Stimulated activated CD4-positive, alpha-beta T cell treated with anti-CD3 and anti-CD28 coated beads, Interleukin-12 subunit alpha, Interleukin-12 subunit beta, amount 100 ng/mL, for 24 hours (primary cell): ENCODE measurements at places on chromosomes 6 and 20.

DNA sequence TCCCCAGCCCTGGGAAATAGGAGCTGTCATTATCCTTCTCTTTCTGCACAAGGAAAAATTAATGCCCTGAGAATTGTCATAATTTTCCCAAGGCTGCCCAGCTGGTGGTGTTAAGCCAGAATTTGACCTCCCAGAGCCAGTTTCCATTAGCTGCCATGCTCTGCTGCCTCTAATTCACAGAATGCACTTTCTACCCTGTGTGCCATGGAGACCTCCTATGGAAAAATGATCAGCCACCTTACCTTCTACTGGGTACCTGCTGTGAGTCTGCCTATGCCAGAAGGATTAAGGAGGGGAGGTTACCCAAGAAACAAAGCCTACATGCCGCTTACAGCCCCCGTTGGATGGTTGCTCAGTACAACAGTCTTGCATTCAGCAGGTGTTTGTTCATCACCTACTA lies 29.1 kb downstream of the POFUT1 start:
- no peak for DNase-seq

GRCh38 chr20:3677733-3678132 lies 4.1 kb downstream of the ADAM33 start:
- no peak for DNase-seq

DNA sequence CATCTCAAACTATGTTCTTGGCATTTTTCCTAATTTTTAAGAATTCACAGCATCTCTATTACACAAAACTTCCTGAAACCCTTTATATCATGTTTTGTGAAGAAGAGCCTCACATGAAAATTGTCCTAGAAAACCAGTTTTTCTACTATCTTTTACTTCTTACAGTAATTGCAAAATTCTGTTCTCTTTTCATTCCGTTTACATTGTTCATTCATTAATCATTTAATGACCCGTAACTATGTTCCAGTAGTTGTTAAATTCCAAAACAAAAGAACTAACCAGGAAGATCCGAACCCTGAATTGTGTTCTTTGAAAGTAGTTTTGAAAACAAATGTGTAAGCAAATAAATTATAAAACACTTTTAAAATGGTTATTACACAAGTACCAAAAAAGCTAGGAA lies 597.0 kb downstream of the EYS start:
- DNase-seq = no peak

DNA sequence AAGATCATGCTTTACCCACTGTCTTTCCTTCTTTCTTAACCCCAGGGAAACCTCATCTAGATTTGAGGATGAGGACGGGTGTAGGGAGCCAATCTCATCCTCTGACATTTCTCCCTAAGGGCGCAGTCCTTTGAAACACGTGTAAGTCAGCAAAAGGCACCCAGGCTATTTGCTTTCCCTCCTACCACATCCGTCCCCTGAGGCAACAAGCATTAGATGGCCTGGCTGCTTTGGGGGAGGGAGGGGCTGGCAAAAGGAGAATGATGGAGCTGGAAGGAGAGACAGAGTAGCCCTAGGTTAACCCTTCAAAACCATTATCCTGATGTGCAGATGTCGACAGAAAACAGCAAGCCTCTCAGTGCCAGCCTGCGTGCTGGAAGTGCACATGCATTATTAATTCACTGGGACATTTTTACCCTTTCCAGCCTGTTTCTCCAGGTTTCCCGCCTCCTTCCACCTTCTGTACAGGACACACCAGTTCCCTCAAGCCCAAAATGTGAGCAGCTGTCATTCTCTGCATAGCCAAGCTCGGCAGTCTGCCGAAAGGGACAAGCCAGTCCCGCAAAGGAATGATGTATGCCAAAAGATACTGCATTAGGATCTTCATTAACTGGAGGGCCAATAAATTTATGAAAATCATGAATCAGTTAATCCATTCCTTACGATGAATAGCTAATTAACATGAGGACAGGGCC lies 547.2 kb downstream of the CD83 start:
- DNase-seq = no peak

GRCh38 chr20:49914310-49915117 lies 815 bp downstream of the SPATA2 start:
- DNase-seq = no peak

DNA sequence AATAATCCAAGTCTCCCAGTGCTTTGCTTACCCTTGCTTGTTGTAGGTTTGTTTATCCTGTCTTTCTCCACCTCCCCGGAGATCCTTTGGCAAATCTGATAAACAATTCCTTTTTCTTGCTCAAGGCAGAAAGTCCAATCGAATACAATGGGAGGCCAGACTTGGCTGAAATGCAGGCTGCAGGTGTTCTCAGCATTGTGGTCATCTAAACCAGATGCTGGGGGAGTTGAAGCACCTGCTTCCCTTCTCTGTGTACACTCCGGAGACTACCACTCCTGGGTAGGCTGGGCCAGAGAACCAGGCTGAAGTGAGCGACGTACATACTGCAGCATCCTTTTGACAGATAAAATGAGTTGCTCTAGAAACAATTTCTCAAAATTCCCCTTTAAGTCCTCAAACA lies 82.6 kb upstream of the PREP start:
- DNase-seq = no peak

- no peak for DNase-seq
Measured at GRCh38 chr6:33683051-33683571, 28.4 kb downstream of the UQCC2 start.
